ENCODE measurements at places on chromosomes 7 and 10. TPM values are rescaled to one million over a fixed set of nuclear protein-coding genes. Genes with fewer than 3 reads are reported as not detected.
A peak's percentile ranks its signal among the peaks of the same experiment; 100 is the strongest.

CRYGN gene
- not detected for total RNA-seq

DNA sequence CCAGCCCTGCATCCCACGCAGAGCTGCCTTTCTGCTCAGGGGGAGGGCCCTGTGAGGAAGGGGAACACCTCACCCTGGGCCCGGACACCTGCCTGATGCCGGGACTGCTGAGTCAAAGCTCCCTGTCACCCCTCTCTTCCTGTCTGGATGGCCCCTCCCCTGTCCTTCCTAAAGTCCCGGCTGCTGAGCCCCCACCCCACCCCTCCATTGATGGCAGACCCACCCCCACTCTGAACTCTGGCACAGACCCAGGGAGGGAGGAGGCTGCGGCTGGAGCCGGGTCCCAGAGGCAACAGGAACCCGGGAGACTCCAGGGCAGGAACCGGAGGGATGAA lies 78.7 kb downstream of the ELFN1 start:
- no peak for DNase-seq

MYL10 gene
- not detected for total RNA-seq

DNA sequence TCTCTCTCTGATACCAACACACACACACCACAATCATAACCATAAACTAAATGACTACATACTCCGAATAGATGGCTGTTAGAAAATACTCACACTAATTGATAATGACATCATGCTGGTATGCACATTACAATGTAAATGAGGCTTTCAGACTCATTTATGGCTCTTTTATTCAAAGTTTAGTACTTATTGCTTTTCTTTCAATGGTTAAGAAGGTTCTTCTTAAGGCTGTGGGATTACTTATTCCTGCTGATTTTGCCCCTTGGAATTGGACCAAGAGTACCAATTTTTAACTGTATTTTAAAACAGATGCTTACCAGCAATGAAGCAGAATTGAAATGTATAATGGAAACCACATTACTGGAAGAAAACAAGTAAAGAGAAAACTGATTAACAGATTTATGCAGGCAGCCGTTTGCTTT lies 20.6 kb upstream of the CABCOCO1 start:
- no peak for DNase-seq

ITGA8 gene
- 0.23 TPM for total RNA-seq

CPVL gene
- total RNA-seq = 0.93 TPM

FERD3L gene
- not detected for total RNA-seq

EN2 gene
- not detected for total RNA-seq

HERPUD2 gene
- 21.8 TPM for total RNA-seq

DNA sequence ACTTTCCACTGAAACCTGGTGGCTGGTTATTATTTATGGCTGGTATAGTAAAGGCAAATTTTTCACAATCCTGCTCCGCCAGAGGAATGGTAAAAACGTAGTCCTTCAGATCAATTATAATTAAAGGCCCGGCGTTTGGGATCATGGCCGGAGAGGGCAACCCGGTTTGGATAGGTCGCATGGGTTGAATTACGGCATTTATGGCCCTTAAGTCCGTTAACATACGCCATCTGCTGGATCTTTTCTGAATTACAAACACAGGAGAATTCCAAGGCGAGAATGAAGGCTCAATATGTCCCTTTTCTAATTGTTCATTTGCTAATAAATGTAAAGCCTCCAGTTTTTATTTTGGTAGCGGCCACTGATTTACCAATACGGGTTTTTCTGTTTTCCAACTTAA lies 11.3 kb upstream of the TAS2R3 start:
- peak; percentile 4 for DNase-seq

DNA sequence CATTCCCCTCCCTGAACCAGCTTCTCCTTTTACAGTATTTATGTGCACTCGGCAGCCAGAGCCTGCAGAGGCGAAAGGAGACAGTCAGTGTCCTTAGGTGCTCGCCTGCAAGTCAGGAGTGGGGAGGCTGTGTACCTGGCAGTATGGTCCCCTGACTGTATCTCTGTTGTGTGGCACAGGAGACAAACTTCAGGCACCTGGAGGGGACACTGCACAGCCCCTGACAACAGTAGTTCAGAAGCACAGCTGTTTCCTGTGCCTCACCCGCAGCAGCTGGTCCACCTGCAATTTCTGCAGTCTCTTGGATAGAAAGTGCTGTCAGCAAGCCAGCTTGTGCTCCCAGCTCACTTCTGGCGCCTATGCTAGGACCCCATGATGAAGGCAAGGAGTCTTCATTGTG lies 73.4 kb upstream of the LAMB4 start:
- DNase-seq = peak; percentile 45

DNA sequence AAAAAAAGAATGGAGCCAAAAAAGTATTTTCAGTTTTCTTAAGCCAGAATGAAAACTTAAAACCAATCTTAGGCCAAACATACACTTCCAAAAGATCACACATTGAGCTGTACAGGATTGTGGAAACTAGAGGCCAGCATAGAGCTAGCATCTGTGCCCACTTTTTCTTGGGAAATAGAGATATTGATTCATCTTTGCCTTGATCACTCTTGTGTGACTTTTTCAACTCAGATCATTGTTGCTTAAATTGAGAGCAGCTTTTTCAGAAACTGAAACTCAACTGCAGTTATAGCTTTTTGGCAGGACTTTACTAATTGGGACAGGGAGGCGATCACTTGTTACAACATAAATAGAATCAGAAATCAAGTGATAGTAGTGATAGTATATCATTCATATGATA lies 132.2 kb downstream of the PRKG1 start:
- DNase-seq = no peak

- no peak for DNase-seq
Measured at GRCh38 chr7:37964196-37964595, 43.8 kb downstream of the EPDR1 start.

DNA sequence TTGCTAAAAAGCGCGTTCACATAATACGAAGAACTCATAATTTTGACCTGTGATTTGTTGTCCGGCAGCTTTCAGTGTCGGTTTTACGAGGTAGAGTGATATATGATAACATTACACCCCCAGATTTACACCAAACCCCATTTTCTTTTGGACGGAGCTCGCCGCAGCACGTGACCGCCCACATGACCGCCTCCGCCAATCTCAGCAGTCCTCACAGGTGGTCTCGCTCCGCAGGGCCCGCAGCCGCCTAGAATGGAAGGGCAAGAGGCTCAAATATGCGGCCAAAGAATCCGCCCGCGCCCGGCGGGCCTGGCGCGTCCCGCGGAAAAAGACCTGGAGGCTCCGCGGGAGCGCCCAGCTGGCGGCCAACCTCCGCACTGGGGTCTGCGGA lies at the start of gene HOXA7:
Gene HOXA7, minus strand, starts transcription at position 168 of the 391 bp plus-strand sequence. Its CDS starts 130 bp downstream, at position 38.
- peak; percentile 90 for DNase-seq

GRCh38 chr7:51288896-51289622 lies 27.6 kb downstream of the COBL start:
- DNase-seq = no peak

DNA sequence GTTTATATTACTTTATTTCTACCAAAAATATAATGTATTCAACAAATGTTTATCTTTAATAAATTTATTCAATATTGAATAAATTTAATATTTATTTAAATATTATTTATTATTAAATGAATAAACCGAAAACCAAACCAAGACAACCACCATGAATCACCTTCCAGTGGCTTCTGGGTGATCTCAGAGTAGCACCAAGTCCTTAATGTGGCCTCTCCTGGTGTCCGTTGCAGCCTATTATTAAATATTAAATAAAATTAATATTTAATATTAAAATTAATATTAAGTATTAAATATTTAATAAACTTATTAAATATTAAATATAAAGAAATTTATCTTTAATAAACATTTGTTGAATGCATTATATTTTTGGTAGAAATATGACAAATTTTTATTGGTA lies 143.3 kb upstream of the PLPP4 start:
- no peak for DNase-seq

NUTM2E gene
- not detected for total RNA-seq

SSC4D gene
- 0.98 TPM for total RNA-seq

DNA sequence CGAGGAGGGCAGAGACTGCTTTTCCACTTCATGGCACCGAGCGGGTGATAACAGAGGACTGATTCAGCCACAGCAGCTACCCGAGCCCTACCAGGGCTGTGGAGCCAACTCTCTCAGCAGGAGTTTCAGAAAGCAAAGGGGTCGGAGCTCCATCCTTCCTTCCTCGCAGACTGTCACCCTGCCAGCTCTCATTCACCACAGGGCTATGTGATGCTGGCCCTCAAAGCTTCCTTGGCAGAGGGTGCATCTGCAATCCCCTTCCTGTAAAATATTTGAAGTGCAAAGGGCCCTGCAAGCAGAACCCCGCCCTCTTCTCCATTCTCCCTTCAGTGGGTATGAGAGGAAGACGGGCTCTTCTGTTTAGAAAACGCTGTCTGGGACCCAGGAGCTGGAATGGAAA lies 105.3 kb upstream of the LYZL2 start:
- DNase-seq = no peak

- no peak for DNase-seq
Measured at GRCh38 chr10:76548716-76549115, 1088.9 kb downstream of the KCNMA1 start.

DNA sequence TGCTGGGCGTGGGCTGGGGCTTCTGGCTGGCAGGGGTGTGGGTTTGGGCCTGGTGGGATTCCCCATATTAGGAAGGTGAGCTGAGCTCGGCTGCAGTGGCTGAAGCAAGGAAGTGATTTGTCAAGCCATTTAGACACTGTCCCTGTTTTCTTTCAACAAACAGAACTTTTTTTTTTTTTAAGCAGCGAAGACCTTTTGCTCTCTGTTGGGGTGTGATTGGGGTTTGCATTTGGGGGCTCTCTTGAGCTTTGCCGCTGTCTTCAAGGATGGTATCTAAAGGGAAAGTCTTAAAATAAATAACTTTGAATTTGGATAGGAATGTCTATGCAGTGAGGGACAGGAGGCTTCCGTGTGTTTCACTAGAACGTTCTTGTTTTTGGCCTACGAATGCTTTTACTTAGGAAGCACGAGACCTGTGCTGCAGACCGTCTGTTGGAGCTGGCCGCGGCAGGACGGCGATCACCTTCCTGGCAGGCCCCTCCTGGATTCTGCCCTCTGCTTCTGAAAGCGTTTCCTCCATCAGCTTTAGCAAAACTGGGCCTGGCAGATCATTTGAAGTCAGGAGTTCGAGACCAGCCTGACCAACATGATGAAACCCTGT lies 43.9 kb downstream of the FOXK1 start:
- DNase-seq = peak; percentile 65

GCK gene
- total RNA-seq = not detected

- peak; percentile 81 for DNase-seq
Measured at GRCh38 chr10:124092860-124093773, at the start of gene CHST15. Gene CHST15 (minus strand): TSS chr10:124093598. CDS start chr10:124046212, 47,386 bp downstream.

DNA sequence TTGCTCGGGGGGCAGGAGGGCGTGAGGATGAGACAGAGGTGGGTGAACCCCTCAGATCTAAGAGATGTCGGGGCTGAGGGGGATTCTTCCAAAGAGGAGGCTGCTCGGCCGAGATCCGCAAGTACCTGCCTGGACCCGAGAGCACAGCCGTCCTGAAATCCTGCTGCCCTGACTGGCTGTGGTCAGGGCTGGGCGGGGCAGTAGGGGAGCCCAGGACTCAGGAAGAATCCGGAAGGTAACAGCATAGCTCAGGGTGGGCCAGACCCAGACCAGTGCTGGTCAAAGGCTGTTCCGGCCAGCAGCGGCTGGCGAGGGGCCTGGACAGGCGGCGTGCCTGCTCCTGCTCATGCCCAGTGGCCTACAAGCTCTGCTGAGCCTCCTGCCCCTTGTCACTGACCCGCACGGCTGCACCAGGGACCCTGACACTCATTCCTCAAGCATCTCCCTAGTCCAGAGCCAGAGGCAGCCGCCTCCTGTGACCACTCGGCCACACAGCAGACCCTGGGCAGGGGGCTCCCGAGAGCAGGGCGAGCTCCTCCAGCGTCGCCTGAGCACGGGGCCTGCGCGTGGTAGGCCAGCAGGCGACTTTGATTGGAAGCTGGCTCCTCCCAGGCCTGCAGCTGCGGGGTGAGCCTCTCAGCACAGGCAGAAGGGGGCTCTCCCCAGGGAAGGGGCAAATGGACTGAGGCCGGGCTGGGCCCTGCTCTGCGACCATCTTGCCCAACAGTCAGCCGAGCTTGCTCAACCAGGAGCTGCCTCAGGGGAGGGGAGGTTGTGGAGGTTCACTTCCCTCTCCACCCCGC lies 3.1 kb upstream of the ADAP1 start:
- DNase-seq = no peak

DNA sequence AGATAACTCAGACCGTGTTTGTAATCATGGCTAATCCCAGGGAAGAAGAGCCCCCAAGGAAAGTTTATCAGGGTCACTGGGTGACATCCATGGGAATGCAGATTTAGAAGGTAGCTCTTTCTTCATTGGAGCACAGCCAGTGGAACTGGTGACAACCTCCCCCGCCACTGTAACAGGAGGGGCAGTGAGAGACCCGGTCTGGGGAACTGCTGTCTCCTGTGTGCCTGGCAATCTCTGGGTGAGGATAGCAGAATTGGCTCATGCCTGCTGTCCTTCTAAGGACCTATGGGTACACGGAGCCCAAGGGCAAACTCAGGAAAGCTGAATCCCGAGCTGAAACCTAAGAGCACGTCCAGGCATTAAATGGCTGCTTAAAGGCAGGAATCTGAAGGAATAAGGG lies 341.6 kb downstream of the ABCA13 start:
- DNase-seq = no peak

- no peak for DNase-seq
Measured at GRCh38 chr7:106054156-106054910, 57.8 kb downstream of the SYPL1 start.

GHITM gene
- total RNA-seq = 192 TPM

- DNase-seq = no peak
Measured at GRCh38 chr10:6269953-6270867, 67.5 kb downstream of the PFKFB3 start.

GRCh38 chr10:52379287-52379686 lies 65.2 kb downstream of the DKK1 start:
- DNase-seq = no peak

DNA sequence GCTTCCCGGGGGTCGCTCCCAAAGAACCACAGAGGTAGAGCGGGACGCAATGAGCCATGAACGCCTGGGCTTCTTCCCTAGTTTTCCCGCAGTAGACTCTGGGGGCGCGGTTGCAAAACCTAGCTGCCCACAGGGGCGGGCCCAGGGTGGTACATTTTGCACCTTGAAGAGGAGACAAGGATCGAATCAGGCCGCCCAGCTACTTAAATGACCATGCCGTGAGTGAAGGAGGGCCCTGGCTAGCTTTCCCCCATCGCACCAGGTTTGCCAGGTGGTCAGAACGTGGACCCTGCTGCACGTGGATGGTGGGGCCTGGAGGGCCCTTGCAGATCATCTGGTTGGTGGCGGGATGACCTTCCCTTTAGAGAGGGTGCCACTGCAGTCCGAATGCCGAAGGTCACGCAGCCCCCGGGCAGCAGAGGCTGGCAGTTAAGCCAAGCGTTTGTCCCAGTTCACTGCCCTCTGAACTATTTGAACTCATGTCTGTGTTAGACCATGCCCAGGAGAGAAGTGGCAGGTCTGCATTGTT lies 604 bp upstream of the SHTN1 start:
- DNase-seq = peak; percentile 37

- peak; percentile 75 for DNase-seq
Measured at GRCh38 chr10:21953585-21954057, 49.9 kb downstream of the DNAJC1 start.

DNA sequence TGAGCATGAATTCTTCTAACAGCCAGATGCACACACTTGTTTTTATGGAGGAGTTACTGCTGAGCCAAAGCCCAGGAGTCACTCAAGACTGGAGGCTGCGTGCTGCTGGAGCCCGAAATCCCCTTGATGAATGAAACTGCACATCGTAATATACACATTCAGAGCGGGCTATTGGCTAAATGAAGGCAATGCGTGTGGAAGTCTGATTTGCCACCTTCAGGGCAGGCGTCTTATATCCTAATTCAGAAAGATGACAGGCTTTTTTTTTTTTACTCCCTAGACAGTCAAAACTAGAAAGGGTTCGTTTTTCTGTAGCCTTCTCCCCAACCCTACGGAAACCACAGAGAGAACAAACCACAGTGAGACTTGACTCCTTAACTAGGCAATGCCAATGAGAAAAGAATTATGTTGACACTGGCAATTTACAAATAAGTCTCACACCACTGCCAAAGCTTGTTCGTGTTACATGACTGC lies 227.2 kb upstream of the KLF14 start:
- peak; percentile 18 for DNase-seq

All from dermis blood vessel endothelial cell (primary cell).